ENCODE measurements at places on chromosomes 7 and 10.

DNA sequence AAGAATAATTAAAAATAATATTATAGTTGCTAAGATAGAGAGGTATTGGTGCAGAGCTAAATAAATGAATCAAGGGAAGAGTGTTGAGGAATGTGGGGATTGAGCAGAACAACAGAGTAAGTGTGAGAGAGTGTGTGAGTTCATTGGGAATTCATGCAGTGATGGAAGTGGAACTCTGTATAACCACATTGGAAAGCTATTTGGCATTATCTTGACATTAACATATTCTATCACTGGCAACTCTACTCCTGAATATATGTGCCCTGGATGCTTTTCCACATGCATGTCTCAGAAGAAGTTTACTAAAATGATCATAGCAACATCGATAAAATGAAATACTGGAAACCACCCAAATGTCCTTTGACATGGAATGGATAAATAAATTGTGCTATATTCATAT lies 164.1 kb downstream of the SEMA3E start:
- DNase-seq, result no peak

GRCh38 chr10:29160150-29160617 lies 128.7 kb upstream of the LYZL1 start:
- DNase-seq, result no peak

DNA sequence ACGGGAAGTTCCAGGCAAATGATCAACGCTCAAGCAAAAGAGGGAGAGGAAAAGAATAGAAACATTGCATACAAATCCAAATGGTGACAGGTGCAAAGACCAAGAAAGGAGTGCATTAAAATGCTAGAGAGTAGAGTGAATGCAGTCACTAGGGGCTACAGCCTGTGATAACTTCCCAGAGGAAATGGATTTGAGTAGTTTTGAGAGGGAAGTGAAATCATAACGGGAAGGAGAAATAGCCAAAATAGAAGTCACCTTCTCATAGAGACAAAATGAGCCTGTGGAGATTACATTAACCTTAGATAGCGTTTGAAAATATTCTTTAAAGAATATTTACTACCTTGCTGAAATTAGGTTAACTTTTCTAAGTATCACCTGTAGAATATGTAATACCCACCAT lies 26.5 kb downstream of the NUP42 start:
- DNase-seq, result no peak

DNA sequence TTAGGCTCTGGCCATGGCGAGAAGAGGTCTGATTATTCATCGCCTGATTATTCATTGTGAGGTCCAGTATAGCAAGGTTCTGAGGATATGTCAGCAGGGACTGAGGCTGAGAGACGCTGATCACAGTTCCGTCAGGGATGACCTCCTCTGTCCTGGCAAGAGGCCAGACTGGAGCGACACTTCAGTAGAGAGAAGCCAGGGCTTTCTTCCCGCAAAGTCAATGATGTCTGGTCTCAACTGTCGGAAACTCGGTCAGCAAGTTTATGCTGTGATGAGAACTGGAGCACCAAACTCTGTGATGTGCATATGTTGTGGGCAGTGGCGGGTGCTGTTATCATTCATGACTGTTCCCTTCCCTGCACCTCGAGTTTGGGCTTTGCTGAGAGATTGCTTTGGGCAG lies 29.0 kb upstream of the GNA12 start:
- no peak for DNase-seq

DNA sequence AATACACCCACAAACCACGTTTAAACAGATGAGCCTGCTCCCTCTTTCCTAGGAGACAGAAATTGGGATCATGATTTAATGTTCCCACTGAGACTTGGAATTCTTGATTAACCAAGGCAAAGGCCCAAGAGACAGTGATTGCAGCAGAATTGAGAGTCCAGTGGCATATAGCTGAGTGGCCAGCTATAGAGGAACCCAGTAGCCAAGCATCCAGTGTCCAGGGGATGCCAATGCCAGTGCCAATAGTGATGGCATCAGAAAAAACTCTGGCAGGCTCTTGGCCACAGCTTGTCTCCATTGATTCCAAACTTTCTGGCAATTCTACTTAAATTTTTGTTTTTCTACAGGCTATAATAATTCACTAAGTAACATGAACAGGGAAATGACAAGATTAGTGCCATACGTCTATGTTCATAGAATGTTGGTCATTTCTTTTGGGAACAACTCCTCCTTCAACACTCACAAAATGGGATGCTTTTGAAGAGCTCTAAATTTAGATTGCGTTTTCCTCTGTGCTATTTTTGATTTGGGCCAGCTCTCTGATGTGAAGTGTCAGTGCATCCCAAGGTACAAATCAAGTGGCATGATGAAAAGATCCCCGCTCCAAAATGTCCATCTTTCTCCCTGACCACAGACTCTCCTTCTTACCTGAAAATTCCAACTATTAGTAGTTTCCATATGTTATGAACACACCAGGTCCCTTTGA lies 83.1 kb upstream of the A1CF start:
- no peak for DNase-seq

DNA sequence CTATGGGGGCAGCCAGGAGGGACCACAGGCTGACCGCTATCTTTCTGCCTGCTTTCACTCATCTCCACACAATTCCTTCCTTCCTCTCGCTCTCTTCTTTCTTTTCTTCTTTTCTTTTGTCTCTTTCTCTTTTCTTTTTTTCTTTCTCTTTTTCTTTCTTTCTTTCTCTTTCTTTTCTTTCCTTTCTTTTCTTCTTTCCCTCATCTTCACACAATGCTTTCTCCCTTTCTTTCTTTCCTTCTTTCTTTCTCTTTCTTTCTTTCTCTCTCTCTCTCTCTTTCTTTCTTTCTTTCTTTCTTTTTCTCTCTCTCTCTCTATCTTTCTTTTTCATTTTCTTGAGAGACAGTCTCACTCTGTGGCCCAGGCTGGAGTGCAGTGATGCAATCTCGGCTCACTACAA lies 6.8 kb upstream of the MUC12 start:
- DNase-seq, result no peak

GRCh38 chr7:99422186-99422585 lies 13.4 kb downstream of the BUD31 start:
- no peak for DNase-seq

DNA sequence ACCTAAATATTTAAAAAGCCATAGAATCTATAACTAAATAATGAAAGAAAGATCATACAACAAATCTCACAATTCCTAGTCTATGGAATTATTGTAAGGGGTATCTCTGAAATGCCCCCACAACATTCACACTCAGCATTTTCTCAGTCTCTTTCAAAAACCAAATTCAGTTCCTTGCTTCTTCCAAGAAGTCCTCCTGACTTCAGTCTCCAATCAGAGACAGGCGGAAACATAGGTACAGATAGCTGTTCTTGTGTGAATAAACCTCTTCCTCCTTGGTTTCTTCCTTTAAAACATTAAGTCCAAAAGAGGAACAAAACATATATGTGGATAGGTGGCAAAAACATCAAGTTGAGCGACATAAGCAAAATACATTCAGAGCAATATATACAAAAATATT lies 13.9 kb upstream of the FBXW4 start:
- peak; percentile 27 for DNase-seq

DNA sequence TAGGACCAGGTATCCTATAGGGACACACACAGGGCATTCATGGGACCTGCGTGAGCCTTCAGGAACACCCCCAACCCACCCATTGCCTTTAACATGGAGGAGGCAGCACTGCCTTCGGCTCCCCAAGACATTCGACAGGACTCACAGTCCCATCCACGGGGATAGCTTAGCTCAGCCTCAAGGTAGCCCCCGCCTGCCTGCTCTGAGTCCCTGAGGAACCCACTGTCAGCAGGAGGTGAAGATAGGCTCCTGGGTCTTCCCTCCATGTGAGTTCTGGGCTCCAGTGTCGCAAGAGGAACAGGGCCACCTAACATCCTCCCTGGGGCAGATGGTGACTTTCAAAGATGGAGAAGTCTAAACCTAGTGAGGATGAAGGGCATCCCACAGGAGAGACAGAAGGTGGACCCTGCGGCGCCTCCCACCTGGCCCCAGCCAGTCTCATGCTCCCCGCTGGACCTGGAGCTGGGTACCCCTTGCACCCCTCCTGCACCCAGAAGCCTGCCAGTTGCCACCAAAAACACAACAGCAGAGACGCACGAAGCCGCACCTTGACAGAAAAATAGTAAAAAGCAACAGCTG lies 4.9 kb upstream of the ADIRF start:
- DNase-seq, result no peak

- peak; percentile 31 for DNase-seq
Observed at GRCh38 chr10:8404721-8405120, 350.2 kb downstream of the GATA3 start.

GRCh38 chr10:398954-399353 lies 263.7 kb downstream of the ZMYND11 start:
- DNase-seq, result no peak

DNA sequence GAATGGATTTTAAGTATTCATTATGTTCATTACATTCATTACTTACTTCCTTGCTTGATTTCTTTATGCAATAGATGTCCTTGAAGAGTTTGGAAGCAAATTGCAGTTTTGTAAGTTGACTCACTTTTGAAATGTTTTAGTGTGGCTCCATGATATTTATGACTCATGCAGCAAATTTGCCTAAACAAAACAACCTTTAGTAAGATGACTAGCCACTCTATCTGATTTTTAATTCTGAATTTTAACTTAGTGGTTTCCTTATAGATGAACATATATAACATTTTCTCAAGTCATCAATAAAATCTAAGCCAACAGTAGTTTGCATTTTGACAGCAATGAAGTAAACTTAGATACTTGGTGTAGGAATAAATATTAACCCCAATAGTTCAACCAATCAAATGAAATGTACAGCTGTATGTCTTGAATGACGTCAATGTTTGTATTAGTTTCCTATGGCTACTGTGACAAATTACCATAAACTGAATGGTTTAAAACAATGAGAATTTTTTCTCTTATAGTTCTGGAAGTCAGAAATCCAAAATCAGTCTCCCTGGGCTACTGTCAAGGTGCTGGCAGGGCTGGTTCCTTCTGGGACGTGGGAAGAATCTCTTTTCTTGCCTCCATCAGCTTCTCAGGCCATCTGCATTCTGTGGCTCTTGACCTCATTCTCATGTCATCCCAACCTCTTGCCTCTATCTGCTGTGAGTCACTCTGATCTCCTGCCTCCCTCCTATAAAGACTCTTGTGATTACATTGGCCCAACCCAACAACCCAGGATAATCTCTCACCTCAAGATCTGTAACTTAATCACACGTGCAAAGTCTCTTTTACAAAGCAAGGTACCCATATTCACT lies 73.4 kb downstream of the AHR start:
- no peak for DNase-seq

GRCh38 chr7:122352454-122352853 lies 47.9 kb upstream of the FEZF1 start:
- no peak for DNase-seq

DNA sequence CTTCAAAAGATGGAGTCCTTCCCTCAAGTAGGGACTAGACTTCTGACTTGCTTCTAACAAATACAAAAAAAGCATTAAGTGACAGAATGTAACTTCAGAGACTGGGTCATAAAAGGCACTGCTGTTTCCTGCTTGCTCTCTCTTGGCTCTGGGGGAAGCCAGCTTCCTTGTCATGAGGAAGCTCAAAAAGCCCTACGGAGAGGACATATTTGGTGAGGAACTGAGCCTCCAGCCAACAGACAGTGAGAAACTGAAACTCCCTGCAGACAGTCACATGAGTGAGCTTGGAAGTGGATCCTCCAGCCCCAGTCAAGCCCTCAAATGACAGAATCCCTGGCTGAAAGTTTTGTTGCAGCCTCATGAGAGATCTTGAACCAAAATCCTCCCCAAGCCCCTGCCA lies 26.3 kb upstream of the SLC35G1 start:
- no peak for DNase-seq
